Stimulated activated CD4-positive, alpha-beta T cell treated with anti-CD3 and anti-CD28 coated beads, Interleukin-2, amount 100 ng/mL, for 48 hours (primary cell): ENCODE measurements at places on chromosomes 2 and 18.
A peak's percentile ranks its signal among the peaks of the same experiment; 100 is the strongest.

DNA sequence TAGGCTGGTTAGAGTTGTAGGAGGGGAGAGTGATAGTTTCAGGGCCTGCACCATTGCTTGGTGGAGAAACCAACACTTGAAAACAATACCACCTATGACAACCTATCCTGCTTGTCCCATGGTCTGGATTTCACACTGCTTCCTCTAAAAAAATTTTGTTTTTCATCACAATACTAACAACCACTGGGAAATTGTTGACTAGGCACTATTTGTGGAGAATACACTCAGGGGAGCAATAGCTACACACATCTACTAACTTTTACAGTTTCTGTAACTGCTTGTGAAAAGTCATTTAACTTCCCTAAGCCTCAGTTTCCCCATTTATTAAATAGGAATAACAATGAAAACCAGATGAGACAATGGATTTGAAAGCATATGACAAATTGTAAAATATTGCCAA lies 4.1 kb upstream of the CRYGB start:
- no peak for DNase-seq

GRCh38 chr2:104846786-104847585 lies 6.9 kb upstream of the POU3F3 start:
- no peak for DNase-seq

GRCh38 chr18:27520401-27520800 lies 335.3 kb upstream of the CHST9 start:
- no peak for DNase-seq

GRCh38 chr2:224268441-224268840 lies 133.5 kb downstream of the FAM124B start:
- no peak for DNase-seq

- DNase-seq: no peak
Observed at GRCh38 chr18:45962461-45962860, 4.7 kb downstream of the EPG5 start.

DNA sequence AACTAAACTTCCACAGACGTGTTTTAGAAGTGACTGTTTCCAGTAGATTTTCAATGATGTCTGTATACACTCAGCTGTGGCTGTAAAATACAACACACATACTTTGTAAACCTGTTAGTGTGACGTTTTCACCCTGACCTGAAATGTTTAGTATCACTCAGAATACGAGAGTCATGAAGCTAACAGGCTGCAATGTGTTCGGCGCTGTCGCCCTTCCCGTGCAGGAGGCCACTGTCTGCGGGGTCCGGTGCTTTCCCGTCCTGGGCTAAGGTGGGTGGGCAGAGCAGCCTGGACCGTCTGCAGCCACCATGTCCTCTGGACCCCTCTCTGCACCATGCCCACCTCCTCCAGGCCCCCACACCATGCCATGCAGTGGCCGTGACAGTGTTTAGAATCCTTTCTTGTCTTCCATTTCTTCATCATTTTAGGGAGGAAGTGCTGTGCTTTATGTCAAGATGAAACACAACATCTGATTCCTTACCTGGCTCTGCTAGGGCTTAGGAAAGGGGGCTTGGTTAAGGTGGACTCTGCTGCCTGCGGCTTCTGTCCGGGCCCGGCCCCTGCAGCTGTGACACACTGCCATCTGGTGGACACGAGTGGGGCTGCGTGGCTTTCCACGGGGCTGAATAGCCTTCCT lies 53.8 kb upstream of the RBM44 start:
- DNase-seq: peak; percentile 84

GRCh38 chr2:220646424-220646823 lies 925.7 kb downstream of the EPHA4 start:
- DNase-seq: no peak

DNA sequence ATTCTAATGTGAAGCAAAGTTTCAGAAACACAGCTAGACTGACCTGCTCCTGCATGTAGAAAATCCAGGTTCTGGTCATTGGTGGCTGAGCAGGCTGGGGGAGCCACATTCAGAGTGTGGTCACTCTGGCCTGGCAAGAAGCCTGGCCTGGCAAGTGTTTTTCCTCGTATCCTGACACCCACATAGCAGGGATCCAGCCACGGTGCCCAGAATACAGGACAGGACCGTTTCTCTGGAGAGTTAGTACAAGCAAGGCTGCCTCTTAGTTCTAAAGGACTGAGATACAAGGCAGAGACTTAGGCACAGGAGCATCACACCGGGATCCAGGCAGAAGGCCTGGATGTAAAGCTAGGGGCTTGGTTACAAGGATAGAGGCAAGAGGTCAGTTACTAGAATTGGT lies 4.8 kb upstream of the LAMA1 start:
- DNase-seq: no peak

- DNase-seq: no peak
Observed at GRCh38 chr18:31954349-31954748, 11.4 kb upstream of the TRAPPC8 start.

- DNase-seq: no peak
Observed at GRCh38 chr18:41324934-41325333, 630.1 kb upstream of the PIK3C3 start.

DNA sequence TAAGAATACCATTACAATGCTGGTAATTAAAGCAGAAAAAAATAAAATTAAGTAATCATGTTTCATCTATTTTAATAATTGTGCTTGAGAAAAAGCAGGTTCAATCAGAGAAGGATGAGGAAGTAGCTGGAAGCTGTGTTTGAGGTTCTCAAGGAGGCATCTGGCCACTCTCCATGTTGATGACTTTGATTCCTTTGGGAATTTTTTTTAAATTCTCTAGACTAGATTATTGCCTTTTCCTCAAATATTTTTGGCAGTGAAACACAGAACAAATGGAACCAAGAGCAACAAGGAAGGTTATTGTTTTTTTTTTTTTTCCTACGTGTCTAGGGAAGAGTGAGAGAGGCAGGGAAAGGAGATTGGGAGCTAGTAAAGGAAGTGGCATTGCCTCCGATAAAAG lies 99.9 kb upstream of the NRP2 start:
- DNase-seq: no peak

- DNase-seq: no peak
Observed at GRCh38 chr2:189660803-189661147, 484 bp upstream of the ASNSD1 start.

- DNase-seq: peak; percentile 75
Observed at GRCh38 chr18:22930089-22930713, 2.9 kb upstream of the RBBP8 start.
